H54 (cell line): ENCODE measurements at places on chromosomes 3 and 15.

- DNase-seq = no peak
These were observed 685.0 kb downstream of the PDCD6IP start for GRCh38 chr3:34483311-34483887.

GRCh38 chr3:191425322-191425734, 35.6 kb upstream of the PYDC2 start:
- DNase-seq = no peak

GRCh38 chr3:38583688-38584087, 65.8 kb downstream of the SCN5A start:
- no peak for DNase-seq

DNA sequence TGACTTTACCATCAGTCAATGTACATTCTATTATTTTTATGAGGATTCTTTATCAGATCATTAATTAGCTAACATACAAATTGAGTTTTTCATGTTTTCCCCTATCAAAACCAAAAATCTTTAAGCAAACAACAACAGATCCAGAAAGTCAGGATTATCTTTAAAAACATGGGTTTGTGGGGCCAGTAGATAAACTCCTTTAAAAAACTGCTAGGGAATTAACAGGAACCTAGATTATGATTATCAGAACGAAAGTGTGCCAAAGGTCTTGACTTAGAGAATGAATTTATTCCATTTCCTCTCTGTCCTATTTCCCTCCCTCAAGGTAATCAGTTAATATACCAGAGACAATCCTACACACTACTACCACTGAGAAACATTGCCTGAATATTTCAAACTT, 13.2 kb upstream of the CCDC13 start:
- DNase-seq = no peak

GRCh38 chr15:31857194-31857593, 173.1 kb upstream of the CHRNA7 start:
- DNase-seq = no peak

DNA sequence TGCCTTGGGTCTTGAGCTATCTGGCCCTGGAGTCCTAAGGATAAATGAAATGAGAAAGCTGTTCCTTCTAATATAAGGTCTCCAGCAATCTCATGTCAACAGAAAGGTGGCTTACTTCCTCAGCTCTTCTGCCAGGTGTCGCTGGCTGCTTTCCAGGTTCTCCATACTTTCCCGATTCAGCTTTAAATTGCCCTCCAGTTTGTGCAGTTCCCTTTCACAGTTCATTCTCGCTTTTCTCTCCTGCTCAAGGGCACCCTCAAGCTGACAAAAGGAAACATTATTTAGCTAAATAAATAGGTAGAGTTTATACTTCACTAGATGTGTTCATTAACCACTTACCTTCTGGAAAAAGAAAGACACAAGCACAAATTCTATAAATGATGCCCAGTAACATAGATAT, 73.0 kb downstream of the MYH15 start:
- no peak for DNase-seq

DNA sequence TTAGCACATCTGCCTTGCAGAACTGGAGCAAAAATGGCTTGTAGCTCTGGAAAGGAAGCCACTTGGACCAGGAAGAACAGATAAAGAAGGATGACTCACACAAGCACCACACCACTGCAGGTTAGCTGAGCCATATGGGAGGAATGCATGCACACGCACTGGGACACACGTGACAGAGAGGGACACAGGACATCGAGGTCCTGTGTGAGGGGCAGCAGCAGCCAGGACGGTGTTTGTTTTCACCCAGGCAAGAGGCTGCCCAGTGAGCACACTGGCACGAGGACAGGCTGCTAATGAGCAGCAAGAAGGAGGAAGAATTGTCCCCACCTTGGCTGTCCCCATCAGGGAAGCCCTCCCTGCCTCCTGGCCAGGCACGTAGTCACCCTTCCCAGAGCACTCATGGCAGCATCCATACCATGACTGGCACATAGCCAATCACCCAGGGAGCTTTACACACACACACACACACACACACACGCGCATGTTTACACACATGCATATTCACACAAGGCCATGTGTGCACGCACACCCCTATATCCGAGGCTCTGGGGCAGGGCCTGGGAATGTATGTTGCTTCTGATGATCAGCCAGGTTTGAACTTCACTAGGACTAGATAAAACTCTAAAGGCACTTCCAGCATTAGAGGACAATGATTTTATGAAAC, 24.0 kb upstream of the SPTBN5 start:
- DNase-seq = peak; percentile 55
